Osteocyte (in vitro differentiated cells): ENCODE measurements at places on chromosomes 2 and 18.

DNA sequence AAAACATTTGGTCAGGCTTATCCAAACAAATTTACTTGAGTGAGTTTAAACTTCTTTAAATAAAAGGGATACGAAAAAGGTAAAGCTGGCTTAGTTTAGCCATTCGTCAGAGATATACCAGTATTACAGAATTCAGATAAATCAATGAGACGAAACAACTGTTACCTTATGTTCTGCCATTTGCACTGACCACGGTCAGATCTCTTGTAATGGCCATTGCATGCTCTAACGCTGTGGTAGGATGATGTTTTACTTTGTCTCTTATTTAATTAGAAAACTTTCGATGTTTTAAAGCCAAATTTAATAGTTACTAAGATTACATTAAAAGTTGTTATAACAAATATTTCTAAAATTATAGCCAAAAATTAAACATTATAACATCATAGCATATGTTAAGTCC, 1.5 kb downstream of the C18orf54 start:
- no peak for DNase-seq

DNA sequence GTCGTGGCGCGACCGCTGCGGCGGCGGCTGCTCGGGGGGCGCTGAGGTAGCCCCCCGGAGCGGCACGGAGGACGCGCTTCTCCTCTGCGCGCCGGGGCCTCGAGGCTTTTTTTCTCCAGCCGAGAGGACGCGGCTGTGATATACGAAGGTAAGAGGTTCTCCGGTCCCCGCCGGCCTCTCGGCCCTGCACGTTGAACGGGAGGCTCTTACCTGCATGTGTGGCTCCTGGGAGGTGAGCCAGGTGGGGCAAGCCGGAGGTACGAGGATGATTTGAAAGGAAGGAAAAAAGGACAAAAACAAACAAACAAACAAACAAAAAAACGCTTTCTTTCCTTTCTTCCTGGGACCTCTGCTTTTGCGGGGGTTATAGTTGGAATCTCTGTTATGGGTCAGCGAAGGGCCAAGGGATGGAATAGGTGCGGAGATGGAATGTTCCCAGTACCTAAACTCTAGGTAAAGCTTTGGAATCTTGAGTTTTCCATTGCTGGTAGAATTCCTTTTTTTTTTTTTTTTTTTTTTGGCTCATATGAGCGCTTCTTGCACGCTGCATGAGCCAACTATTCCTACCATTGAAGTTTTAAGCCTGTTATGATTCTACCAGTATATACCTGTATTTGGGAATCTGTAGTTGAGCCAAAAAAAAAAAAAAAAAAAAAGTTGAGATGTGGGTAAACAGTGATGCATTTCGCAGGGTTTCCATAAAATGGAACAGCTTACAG, 674 bp downstream of the PTPN4 start:
- no peak for DNase-seq

DNA sequence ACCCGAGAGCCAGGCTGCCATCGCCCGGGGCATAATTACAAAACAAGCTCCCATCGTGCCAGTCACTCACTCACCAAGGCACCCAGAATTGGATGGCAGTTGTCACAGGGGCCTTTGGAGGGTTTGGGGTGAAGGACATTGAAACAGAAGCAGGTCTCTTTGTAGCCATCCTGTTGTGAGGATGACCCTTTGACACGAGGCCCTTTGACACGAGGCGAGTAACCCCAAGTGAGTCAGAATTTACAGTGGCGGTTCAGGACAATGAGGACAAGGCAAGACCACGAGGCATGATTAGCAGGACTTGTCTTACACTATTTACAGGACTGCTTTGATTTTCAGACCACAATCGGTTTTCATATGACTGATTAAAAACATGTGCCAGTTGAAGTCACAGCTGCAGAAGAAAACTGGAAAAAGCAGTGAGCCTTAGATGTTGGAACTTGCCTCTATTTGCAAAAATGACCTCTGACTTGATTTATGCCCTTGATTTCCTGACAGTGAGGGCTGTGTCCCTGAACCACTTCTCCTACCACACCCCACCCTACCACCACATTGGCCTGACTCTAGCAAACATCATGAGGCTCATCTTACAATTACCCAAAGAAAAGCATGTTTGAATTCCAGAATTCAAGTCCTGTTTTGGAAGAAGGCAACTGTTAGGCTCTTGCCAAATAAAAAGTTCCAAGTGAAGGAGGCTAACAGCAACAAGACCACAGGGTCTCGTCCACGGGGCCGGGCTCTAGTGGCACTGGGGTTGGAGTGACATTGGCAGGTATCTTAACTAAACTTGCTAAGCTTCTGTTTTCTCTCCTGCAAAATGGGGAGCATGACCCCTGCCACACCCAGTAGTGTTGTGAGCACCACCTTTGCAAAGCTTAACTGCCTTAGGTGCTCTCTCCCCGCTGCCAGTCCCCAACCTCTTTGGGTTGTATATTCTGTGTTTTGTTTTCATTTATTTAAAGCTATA, 64.4 kb upstream of the FOSL2 start:
- DNase-seq, result no peak

DNA sequence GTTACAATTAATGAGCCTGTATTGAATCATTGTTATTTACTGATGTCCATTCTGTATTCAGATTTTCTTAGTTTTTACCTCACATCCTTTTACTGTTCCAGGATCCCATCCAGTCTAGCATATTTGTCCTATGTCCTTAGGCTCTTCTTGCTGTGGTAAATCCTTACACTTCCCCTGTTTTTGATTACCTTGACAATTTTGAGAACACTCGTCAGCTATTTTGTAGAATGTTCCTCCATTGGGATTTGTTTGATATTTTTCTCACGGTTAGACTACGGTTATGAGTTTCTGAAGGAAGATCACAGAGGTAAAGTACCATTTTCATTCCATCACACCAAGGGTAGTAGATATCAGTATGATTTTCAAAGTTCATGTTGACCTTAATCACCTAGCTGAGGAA, 202.3 kb downstream of the AKAIN1 start:
- no peak for DNase-seq

- no peak for DNase-seq
These were observed 598.2 kb upstream of the SYT4 start for GRCh38 chr18:43875511-43875910.

GRCh38 chr18:46264255-46264654, 160.1 kb downstream of the HAUS1 start:
- DNase-seq, result no peak

DNA sequence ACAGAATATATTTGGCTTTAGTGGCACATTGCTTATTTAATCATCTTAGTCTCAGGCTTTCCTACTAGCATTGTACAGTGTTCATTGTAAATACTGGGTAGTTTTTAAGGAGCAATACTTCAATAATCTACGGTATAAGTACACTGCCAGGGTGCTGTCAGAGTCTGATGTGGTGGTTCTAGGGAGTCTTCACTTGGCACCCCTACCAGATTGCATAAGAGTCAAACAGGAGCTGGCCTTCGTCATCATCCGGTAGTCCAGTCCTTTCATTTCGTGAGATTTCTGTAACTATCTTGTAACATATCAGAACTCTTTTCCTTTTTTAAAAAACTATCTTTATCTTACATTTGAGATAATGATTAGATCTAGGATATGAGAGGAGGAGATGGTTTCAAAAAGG, 91.1 kb downstream of the ZNF532 start:
- no peak for DNase-seq

DNA sequence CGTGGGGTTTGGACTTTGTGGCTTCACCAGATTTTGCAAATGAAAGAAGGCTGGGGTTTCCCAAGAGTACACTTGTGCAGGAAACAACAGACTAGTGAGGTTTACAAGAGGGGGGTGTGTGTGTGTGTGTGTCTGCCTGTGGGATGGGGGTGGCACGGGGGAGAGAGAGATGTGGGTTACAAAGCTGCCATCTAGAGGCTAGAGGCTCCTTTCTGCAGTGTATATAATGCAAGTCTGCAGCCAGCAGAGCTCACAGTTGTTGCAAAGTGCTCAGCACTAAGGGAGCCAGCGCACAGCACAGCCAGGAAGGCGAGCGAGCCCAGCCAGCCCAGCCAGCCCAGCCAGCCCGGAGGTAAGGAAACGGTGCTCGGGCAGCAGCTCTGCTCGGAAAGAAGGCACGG, at the start of gene ACKR3:
ACKR3 (plus strand) TSS at position 253 of the 401 bp plus-strand sequence. CDS start 10,641 bp downstream, outside the sequence.
- peak; percentile 90 for DNase-seq

DNA sequence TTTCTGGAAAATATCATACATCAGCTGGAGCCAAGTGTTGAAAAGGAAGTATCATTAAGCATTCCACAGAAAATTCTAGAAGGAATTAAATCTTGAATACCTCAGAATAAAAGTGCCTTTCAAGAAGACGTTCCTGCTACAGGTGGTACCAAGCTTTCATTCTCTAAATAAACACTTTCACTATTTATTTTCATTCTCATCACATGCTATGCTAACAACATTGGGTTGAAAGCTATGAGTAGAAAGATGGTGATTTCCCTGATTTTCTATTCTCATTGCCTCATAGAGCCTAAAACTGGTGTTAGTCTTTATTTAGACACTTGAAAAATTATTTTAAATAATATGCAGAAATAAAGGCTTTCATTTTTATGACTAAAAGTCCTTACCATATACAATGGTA, 324.7 kb downstream of the LRP1B start:
- DNase-seq, result no peak

DNA sequence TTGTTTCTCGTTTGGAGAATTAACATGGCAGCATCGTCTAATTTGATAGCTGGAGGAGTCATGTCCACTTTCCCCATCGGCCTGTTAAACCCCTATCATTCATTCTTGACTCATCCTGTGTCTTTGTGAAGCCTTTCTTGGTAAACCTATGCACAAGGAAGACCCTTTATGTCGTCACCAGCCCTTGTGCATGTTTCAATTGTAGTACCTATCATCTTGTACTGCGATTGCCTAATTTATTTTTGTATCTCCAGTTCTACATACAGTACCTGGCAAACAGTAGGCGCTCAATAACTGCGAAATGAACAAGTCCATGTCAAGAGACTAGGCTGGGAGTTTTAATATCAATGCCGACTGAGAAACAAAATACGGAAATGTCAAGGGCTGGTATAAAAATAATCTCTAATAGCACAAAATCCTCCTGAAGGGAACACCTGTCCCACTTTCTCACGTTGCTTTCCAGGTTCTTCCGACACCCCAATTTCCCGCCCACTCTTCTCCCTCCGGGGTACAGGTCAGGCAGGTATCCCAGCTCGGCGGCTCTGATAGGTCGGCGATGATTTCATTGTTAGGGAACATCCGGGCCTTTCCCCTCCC, 1.3 kb upstream of the PPM1B start:
- no peak for DNase-seq

- DNase-seq, result no peak
These were observed 382.1 kb downstream of the OSR1 start for GRCh38 chr2:18976168-18976961.

DNA sequence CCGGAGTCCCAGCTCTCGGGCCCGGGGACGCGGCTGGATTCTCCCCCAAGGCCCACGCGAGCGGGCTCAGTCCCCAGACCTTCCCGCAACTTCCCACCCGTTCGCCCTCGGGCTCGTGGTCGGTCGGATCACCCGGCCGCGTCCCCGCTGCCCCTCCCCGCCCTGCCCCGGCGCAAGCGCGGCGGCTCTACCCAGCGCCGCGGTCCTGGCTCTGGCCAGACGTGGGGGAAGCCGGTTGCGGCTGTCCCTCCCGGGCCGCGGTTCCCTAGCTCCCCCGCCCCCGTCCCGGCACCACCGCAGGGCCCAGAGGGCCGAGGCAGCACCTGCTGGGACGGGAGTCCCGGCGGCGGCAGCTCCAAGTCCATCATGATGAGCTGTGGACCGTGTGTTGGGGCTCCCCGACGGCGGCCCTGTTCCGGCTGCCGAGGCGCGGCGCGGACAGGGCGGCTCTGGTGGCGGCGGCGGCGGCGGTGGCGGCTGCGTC, 276 bp downstream of the NFE2L2 start:
- DNase-seq, result no peak

DNA sequence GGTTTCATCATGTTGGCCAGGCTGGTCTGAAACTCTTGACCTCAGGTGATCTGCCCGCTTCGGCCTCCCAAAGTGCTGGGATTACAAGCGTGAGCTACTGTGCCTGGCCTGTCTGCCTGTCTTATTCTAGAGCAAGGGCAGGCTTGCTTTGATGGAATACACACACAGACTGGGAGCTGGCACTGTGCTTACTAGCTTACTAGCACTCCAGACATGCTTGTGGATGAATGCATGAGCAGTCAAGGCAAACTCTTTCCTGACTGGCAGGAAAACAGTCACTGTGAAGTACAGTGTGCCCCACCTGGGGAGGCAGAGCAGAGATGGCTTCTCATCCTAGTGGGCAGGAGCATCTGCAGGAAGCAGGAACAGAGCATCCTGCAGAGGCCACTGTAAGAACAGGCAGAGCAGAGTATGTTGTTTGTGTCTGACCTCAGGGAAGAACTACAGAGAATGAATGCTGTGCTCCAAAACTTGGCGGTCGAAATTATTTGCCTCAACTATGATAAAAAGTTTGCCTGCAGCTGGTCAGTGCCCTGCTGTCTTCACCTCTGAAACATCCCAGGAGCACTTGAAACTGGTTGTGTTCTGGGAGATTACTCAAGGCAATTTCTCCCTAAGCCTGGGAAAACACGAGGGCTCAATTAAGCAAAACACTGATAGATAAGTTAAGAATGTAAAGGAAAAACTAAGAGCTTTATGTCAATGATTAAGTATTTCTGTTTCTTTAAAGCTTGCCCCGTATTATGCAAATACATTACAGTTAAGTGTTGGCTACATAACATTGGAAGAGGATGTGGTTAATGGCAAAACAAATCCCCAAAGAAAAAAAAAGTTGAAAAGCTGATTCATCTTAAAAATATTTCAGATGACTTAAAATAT, 102.4 kb downstream of the VAPA start:
- no peak for DNase-seq

GRCh38 chr2:28809927-28810326, 707 bp upstream of the SPDYA start:
- no peak for DNase-seq

DNA sequence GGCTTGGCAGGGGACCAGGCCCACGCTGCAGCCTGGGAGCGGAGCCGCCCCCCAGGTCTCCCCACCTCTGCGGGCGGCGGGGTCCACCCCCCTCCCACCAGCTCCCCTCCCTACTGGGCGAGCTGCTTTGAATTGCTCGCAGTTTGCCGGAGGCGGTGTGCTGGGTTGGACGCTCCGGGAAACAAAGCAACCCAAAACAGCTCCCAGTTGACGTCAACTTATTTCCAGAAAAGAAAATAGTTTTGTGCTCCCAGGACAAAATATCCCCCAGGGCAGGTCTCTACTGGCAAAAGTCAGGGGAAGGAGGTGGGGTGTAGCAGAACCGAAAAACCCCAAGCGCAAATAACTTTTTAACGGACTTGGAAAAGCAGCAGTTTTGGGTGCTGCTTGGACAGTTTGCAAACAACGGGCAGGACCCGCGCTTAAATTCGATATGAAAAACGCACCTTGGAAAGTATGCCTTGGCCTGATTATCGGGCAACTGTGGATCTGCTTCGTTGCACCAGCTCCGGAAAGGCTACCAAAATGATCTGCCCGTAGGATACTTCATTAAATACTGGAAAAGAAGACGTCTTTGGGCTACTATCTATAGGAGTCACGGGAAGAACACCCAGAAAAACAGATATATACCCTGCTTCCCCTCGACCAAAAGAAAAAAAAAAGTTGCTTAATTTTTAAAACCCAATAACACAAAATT, 2.8 kb upstream of the KCTD1 start:
- DNase-seq, result no peak

- no peak for DNase-seq
These were observed 13.1 kb upstream of the TMBIM1 start for GRCh38 chr2:218305383-218305782.

DNA sequence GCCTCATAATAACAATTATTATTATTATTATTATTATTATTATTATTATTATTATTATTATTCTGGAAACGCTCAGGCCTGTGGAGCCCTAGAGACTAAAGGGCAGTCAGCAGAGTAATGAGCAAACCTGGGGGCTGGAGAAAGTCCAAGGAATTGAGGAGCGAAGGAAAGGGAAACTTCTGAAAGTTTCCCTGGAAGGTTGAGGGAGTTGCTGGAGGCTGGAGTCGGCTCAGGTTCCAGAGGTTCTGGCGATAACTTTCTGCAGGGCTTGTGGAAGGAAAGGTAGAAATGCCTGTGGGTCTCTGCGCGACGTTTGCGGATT, 9.2 kb downstream of the POU3F3 start:
- DNase-seq, result no peak
